ENCODE measurements at places on chromosomes 13 and 19. TPM values are rescaled to one million over a fixed set of nuclear protein-coding genes. Genes with fewer than 3 reads are reported as not detected.

The ZNF433 gene
- 5.1 TPM for total RNA-seq

The CCNA1 gene
- 0.33 TPM for total RNA-seq

The SMIM44 gene
- not detected for total RNA-seq

The LRRC63 gene
- not detected for total RNA-seq

The EPSTI1 gene
- 8.3 TPM for total RNA-seq

The CGB2 gene
- not detected for total RNA-seq

The LGALS4 gene
- 0.86 TPM for total RNA-seq

The LHB gene
- not detected for total RNA-seq

The LILRB3 gene
- total RNA-seq: 25.5 TPM

The PRRG2 gene
- total RNA-seq: 0.46 TPM

The TTC9B gene
- not detected for total RNA-seq

The KLK14 gene
- not detected for total RNA-seq

The KANK3 gene
- total RNA-seq: 22.5 TPM

The PSPN gene
- total RNA-seq: 0.71 TPM
